ENCODE measurements at places on chromosomes 6 and 20.
A peak's percentile ranks its signal among the peaks of the same experiment; 100 is the strongest.

GRCh38 chr6:131063764-131064272, 773 bp upstream of the EPB41L2 start:
- peaks cover 3% of the 10 kb centered on the region for H3K4me1 ChIP-seq
- H3K27ac ChIP-seq: peak overlapping the region; percentile 65
- no peaks in the 10 kb centered on the region for H3K27me3 ChIP-seq
- no peak for DNase-seq

GRCh38 chr6:106927531-106928398, 46.8 kb downstream of the CD24 start:
- no peak for DNase-seq
- H3K27ac ChIP-seq: no peak overlapping the region
- H3K36me3 ChIP-seq: no peaks in the 10 kb centered on the region
- no peaks in the 10 kb centered on the region for H3K4me1 ChIP-seq

- H3K36me3 ChIP-seq: no peaks in the 10 kb centered on the region
- peaks cover 4% of the 10 kb centered on the region for H3K4me1 ChIP-seq
- no peak for DNase-seq
- no peak overlapping the region for H3K4me3 ChIP-seq
Observed at GRCh38 chr6:167479901-167480648, 155.2 kb downstream of the TTLL2 start.

DNA sequence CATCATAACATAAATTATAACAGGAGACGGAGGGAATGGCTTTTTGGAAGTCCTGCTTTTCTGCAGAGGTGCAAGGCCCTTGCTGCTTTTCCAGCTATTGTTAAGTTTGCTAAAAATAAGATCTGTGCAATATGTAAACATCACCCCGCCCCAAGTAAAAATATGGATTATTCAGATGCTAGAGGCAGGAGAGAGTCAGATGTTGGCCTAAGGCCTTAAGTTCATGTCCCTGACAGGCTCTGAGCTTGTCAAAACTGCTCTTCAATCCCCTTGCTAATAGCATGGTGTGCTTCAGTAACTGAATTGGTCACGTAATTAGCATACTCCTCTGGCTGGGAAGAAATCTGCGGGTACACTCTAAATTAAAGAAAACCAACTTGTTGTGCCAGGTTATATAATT, 147.5 kb downstream of the BMP2 start:
- no peaks in the 10 kb centered on the region for H3K27me3 ChIP-seq
- H3K27ac ChIP-seq: no peak overlapping the region
- DNase-seq: no peak
- no peak overlapping the region for H3K4me3 ChIP-seq

- H3K27ac ChIP-seq: no peak overlapping the region
- no peaks in the 10 kb centered on the region for H3K27me3 ChIP-seq
- DNase-seq: no peak
- no peak overlapping the region for H3K4me3 ChIP-seq
Observed at GRCh38 chr6:156449569-156449968, 327.6 kb upstream of the ARID1B start.

- no peak overlapping the region for H3K4me3 ChIP-seq
- peaks cover 2% of the 10 kb centered on the region for H3K4me1 ChIP-seq
- H3K27ac ChIP-seq: no peak overlapping the region
- no peak for DNase-seq
Observed at GRCh38 chr6:117544716-117545115, 57.6 kb downstream of the GOPC start.

GRCh38 chr6:161395716-161396231, 121.9 kb upstream of the AGPAT4 start:
- no peaks in the 10 kb centered on the region for H3K36me3 ChIP-seq
- no peak for DNase-seq
- no peak overlapping the region for H3K27ac ChIP-seq
- no peaks in the 10 kb centered on the region for H3K4me1 ChIP-seq
- H3K27me3 ChIP-seq: no peaks in the 10 kb centered on the region

Data from ovary (tissue), 10 donors.